NCI-H82 (cell line): ENCODE measurements at places on chromosomes 1 and 21.
A peak's percentile ranks its signal among the peaks of the same experiment; 100 is the strongest.

DNA sequence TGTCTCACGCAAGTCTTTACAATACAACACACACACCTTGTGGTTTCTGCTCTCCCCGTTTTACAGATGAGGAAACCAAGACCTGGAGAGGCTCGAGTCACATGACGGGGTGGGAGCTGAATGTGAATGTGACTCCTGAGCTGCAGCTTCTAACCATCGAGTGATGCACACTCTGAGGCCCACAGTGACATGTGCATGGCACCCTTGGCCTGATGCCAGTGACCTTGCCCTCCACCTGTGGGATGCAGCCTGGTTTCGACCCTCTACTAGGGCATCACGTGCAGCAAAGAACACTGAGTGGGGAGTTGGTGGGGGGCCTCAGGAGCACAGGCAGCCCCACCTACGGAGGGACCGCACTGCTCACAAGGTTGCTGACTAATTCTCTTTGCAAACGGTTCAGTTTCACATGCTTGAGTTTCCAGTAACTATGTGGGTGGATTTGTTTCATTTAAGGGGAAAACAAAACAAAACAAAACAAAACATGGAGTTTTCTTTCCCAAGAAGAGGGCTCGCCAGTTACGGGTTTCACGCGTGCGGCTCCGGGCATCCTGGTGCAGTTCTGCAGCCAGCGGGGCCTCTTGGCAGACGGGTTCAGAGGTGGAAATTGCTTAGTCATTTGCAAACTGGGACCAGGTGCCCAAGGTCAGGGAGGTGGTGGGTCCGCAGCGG lies 22.9 kb downstream of the SPSB1 start:
- no peak for DNase-seq

- peak; percentile 64 for DNase-seq
Measured at GRCh38 chr1:178094739-178095645, 1.1 kb downstream of the RASAL2 start.

GRCh38 chr1:183356534-183357182 lies 61.5 kb downstream of the NMNAT2 start:
- DNase-seq: no peak

- DNase-seq: no peak
Measured at GRCh38 chr21:34930971-34931370, 118.1 kb downstream of the RUNX1 start.

DNA sequence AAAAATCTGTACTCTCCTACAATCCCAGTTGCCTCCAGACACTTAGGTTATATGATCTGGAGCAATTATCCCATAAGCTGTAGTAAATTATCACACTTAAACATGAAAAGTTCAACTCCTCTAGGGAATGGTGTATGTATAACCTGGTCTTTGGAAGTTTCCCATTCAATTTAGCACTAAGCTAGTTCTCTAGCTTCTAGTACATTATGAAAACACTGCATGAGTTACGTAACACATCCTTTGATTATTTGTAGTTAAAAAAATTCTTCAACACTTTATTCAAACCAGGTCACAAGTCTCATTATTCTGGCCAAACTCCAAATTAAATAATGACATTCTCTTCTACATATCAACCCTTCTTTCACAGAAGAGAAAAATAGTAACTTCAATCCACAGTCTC lies 827.0 kb upstream of the ADAMTS5 start:
- no peak for DNase-seq

DNA sequence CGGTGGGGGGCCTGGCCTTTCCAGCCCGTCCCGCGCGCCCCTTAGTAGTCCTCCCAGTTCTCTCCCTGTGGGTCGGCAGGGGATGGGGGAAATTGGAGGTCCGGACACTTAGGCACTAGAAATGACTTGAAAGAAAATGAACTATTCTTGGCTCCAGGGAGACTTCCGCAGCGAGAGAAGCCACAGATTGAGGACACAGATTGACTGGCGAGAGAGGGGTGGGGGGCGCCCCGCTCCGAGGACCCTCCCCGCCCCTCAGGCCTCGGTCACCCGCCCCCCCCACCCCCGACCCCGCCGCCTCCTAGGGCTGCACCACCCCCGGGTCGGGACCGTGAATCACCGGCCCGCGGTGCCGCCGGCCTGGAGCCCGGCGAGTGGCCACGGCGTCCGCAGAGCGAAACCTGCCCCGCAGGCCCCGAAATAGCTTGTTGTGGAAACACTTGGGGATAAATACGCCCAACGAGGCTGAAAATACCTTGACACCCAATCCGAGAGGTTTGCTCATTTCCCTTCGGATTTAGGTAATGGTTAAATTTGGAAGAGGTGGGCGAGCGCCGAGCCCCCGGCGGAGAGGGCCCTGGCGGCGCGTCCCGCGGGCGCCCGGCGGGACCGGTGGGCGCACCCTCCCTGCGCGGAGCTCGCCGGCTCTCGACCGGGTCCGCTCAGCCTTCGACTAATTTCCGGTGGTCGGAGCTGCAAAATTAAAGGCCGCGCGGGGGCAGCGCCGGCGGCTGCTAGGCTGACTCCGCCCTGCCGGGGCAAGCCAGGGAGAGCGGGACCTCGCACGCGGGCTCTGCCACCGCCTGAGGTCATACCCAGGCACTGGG lies at the start of gene GFI1:
Gene GFI1, minus strand, starts transcription at position 675 of the 827 bp plus-strand sequence. CDS start 3,438 bp downstream, outside the sequence.
- DNase-seq: peak; percentile 51

GRCh38 chr1:117566556-117566955 lies 39.3 kb upstream of the TENT5C start:
- no peak for DNase-seq

GRCh38 chr1:106889059-106889458 lies 167.4 kb upstream of the PRMT6 start:
- DNase-seq: no peak

GRCh38 chr1:58805716-58806571 lies 22.1 kb upstream of the JUN start:
- DNase-seq: no peak

- DNase-seq: no peak
Measured at GRCh38 chr1:24888061-24888970, 41.8 kb downstream of the RUNX3 start.

- DNase-seq: no peak
Measured at GRCh38 chr1:96510911-96511310, 210.7 kb upstream of the PTBP2 start.

GRCh38 chr1:203166192-203166940 lies 9.3 kb downstream of the MYBPH start:
- peak; percentile 58 for DNase-seq

- no peak for DNase-seq
Measured at GRCh38 chr21:34737115-34737514, 68.3 kb downstream of the CLIC6 start.

DNA sequence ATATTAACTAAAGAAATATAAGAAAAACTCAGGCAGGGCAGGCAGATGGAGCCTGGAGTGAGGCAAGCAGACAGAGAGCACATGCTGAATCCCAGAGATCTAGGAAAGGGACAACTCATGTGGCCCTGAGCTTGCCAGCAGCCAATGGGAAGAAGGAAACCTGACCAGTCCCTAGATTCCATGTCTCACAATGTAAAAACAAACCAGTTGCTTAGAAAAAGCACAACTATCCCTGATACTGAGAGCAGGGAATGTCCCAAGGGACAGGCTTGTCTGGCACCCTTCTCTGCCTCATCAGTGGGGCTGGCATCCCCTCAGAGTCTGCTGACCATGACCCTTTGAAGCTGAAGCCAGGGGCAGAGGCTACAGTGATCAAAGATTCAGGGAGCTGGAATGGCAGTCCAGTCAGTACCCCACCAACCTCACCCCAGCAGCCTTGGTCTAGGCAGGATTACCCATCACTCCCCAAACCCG lies 27.8 kb downstream of the HSPG2 start:
- DNase-seq: no peak

DNA sequence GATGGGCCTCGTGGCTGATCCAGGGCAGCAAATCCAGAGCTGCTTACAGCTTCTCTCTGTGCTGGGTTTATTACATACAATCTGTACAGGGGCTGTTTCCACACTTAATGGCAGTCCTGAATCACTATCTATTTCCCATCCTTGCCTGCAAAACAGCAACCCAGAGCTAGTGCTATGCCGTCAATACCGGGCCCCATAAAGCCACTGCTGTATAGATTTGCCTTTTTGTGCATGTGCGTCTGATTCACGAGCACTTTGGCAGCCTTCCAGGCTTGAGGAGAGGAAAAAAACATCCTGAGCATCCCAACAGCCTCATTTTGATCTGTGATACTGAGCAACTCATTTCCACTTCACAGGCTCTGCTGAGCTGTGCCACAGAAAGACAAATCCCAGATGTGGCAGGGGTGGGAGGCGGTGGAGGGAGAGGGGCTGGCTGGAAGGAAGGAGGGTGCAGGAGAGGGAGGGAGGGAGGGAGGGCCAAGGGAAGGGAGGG lies 65.2 kb upstream of the TARBP1 start:
- peak; percentile 65 for DNase-seq

DNA sequence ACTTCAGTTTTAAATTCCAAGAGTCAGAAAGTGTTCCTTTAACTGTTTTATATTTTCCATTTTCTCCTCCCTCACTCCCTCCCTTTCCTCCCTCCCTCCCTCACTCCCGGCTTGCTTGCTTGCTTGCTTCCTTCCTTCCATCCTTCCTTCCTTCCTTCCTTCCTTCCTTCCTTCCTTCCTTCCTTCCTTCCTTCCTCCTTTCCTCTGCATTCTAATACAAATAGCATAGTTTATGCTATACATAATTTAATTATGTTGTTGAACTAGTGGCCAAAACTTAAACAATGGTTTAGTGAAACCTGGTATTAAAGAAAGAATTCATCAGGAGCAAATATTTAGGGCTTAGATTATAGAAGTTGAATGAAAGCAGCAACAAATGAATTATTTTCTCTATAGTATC lies 188.5 kb upstream of the OLFM3 start:
- DNase-seq: no peak

GRCh38 chr21:44598061-44598460 lies 2.3 kb upstream of the KRTAP10-7 start:
- no peak for DNase-seq

DNA sequence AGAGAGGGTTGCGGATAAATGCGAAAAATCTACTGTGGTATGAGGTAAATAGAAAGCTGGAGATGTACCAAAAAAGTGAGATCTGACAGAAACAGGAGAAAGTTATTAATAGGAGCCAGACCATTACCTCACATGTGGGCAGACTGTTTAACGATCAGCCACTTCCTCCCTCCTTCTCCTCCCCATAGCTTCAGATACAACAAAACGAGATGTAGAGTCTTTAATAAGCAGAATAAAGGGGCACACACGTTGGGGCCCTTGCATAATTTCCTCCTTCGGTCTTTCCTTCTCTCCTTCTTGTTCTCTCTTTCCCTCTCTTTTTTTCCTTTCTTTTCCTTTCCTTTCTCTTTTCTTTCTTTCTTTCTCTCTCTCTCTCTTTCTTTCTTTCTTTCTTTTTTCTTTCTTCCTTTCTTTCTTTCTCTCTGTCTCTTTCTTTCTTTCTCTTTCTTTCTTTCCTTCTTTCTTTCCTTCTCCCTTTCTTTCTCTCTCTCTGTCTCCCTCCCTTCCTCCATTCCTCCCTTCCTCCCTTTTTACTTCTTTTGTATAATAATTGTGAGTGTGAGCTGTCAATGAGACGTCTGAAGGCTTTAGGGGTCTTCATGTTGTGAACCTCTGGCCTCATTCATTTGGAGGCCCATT lies 242.1 kb downstream of the GRIK1 start:
- DNase-seq: no peak

GRCh38 chr1:22332424-22332717 lies 119.3 kb upstream of the ZBTB40 start:
- no peak for DNase-seq

DNA sequence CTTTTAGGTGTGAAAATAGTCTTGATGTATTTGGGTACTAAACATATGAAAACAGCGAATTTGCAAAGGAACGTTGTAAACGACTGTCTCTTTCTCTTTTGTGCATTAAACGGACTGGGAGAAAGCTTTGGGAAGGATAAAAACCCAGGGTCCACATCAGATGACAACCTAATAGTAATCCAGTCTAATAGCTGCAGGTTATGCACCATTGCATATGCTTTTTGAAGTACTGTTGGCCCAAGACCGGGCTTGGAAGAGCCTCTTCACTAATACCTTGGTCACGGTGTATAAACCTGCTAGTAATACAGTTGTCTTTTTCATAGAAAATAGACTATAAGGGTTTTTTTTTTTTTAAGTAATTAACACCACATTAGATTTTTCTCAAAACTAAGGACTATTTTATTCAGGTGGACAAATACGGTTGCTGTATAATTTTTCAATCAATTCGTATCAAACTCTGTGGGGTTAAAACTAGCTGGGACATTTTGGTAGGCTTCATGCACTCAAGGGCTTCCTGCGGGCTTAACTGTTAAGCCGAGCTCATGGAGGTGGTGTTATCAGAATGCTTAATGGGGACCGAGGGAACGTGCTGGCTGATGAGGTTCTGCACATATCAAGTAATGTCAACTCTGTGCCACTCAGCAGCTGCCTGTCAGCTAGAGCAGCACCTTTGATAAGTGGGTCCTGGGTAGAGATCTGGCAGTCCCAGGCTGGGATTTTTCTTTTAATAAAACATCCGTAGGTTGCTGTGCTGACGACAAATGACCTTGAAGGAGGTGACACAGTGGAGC lies 2.1 kb downstream of the RYR2 start:
- peak; percentile 60 for DNase-seq

- DNase-seq: no peak
Measured at GRCh38 chr1:30229960-30230359, 493.4 kb downstream of the MATN1 start.

DNA sequence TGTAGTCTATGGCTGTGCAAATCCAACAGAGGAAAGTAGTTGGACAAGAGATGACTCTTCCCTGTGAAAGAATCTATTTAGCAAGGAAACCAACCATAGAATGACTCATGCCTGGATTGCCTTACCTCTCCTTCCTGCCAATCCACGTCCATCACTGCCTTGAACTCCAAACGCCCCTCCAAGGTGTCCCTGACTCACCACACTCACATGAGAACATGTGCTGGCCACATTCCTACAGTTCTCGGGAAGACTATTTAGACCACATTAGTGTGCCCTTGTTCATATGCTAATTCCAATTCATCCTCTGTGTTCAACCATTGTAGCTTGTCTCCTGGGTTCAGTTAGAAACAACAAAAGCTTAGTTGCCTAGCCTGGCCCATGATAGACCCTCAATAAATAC lies 157.3 kb downstream of the SLC30A10 start:
- no peak for DNase-seq

DNA sequence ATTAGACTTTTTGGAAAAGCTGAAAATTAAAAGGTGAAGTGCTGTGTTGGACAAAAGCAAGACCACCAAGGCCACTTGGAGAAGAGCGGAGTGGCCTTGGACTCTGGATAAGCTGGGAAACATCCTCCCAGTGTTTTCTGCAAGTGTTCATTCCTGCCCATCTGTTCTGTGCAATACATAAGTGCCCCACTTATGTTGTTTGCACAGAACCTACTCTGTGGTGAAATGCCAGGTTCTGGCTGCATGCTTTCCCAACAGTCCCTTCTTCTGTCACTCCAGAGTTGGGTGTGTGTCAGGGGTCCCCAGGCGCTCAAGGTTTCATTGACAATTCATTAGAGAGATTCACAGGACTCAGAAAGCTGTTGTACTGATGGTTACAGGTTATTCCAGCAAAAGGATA lies 30.3 kb downstream of the NHLH2 start:
- DNase-seq: no peak

- DNase-seq: no peak
Measured at GRCh38 chr1:225657462-225657989, 4.6 kb upstream of the ENAH start.

- DNase-seq: no peak
Measured at GRCh38 chr1:208446271-208446691, 202.1 kb upstream of the PLXNA2 start.
